ENCODE measurements at places on chromosomes 4 and X. TPM values are rescaled to one million over a fixed set of nuclear protein-coding genes. Genes with fewer than 3 reads are reported as not detected.

Gene F11
- polyA plus RNA-seq: not detected

Gene MAGEB17
- polyA plus RNA-seq: not detected

Gene CENPVL1
- not detected for polyA plus RNA-seq

Gene TCP11X2
- not detected for polyA plus RNA-seq

Gene PCDH10
- polyA plus RNA-seq: not detected

Gene CLDN22
- not detected for polyA plus RNA-seq

Gene TAF1
- 3.3 TPM for polyA plus RNA-seq

Gene ZNF732
- polyA plus RNA-seq: not detected

Gene RAB33A
- 10.5 TPM for polyA plus RNA-seq

Gene AMBN
- not detected for polyA plus RNA-seq

Gene C4orf36
- 0.18 TPM for polyA plus RNA-seq

Gene CENPVL2
- polyA plus RNA-seq: not detected

Gene NUDT10
- 1.4 TPM for polyA plus RNA-seq

Gene AKAP14
- polyA plus RNA-seq: not detected

Gene ALAS2
- 0.17 TPM for polyA plus RNA-seq

Gene MMRN1
- polyA plus RNA-seq: 2.5 TPM

Gene SMAD1
- 4.5 TPM for polyA plus RNA-seq

Gene GABRE
- polyA plus RNA-seq: not detected

Gene TEX11
- polyA plus RNA-seq: not detected

Gene FAM236C
- polyA plus RNA-seq: not detected

Gene SLC6A8
- polyA plus RNA-seq: 0.09 TPM

Gene SMC1A
- 105 TPM for polyA plus RNA-seq

Gene IL2
- not detected for polyA plus RNA-seq

Gene MAGEA2B
- polyA plus RNA-seq: not detected

Gene SULT1B1
- polyA plus RNA-seq: 14.9 TPM

Gene MMAA
- polyA plus RNA-seq: 5.4 TPM

Gene HTR2C
- polyA plus RNA-seq: not detected

Gene CFAP299
- not detected for polyA plus RNA-seq

Gene GASK1B
- 0.36 TPM for polyA plus RNA-seq

Gene LAGE3
- 30.5 TPM for polyA plus RNA-seq

Gene ARR3
- polyA plus RNA-seq: not detected

Gene CXCL8
- 1.8 TPM for polyA plus RNA-seq

Gene EPGN
- polyA plus RNA-seq: not detected

Gene CXorf51B
- polyA plus RNA-seq: not detected

Gene PRSS12
- polyA plus RNA-seq: not detected

Gene HEPH
- not detected for polyA plus RNA-seq

Gene SRPX2
- polyA plus RNA-seq: not detected
